ENCODE measurements at places on chromosomes 5 and 9.

DNA sequence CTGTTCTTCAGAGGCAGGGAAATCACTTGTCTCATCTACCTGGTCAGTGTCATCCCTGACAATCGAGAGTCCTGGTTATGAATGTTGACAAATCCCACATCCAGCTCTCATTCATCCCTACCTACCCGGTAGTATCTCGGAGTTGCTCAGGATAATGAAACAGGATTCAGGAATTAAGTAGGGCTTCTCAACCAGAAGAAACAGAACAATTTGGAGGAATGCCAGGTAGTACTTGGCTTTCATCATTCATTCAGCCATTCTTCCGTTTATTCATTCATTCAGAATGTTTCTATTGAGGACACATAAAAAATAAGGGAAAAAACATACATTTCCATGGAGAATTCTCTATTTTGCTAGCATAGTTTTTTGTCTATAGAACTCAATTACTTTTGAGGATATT, 195.0 kb downstream of the ARHGEF28 start:
- no peak for DNase-seq

- DNase-seq, result no peak
Measured at GRCh38 chr9:98341157-98342097, 86.0 kb upstream of the TBC1D2 start.

- DNase-seq, result no peak
Measured at GRCh38 chr9:69376651-69377050, 51.6 kb downstream of the ENTREP1 start.

DNA sequence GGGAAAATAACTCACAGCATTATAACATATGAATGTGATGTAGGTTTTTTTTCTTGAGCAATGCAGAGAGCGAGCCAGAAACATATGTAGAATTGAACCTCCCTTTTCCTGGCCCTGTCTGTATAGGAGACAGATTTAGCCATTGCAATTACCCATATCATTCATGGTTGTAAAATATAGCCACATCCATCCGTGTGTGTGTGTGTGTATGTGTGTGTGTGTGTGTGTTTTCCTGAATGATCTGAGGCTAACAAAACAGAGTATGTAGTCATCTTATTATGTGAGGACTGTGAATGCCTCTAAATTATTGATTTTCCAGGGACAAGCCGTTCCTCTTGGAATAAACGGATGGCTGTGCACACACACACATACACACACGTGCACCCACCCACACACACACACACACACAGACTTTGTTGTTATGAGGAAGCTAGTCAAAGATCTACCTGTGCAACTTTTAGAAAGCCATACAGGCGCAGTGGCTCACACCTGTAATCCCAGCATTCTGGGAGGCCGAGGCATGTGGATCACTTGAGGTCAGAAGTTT, 11.7 kb upstream of the DENND1A start:
- no peak for DNase-seq

- no peak for DNase-seq
Measured at GRCh38 chr5:142254431-142254830, 70.4 kb downstream of the SPRY4 start.

DNA sequence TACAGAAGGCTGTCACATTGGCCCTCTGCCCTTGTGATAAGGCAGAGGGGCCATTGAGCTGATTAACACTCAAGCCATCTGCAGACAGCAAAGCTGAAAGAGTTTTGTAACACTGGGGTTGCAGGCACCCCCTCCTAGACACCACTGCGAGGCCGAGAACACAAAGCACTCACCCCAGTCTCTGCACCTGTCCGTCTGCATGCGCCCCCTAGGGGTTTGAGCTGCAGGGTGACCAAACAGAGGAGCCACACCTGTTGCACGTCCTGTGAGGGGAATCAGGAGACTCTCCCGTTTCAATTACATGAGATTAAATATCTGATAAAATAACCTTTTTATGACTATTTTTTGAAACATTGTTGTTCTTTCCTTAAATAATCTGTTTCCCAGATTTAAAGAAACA, 1180.4 kb downstream of the CDH9 start:
- no peak for DNase-seq

- DNase-seq, result no peak
Measured at GRCh38 chr9:13941714-13942113, 372.2 kb downstream of the NFIB start.

DNA sequence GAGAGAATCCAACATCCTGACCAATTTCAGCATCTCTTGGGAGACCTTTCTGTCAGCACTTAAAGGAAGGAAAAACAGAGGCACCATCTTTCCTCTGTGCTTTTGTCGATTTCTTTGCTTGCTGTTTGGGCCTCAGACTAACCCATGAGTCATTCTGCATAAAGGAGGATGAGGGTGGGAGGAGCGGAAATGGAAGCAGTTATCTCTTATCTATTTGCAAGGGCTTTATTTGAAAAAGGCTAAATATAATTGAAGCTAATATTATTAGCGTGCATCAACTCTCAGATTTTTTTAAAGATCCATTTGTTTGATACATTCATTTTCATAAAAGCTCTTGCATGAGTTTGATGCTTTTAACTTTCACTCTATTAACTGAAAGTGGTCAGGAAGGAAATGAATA, 72.9 kb downstream of the ZNF622 start:
- no peak for DNase-seq

GRCh38 chr9:96430377-96430776, 12.2 kb upstream of the ZNF367 start:
- no peak for DNase-seq

GRCh38 chr5:76617675-76618074, 5.5 kb downstream of the F2RL2 start:
- no peak for DNase-seq

- DNase-seq, result no peak
Measured at GRCh38 chr5:32017692-32018367, 156.3 kb downstream of the GOLPH3 start.

GRCh38 chr9:95077053-95077765, 240.3 kb downstream of the FANCC start:
- DNase-seq, result no peak

DNA sequence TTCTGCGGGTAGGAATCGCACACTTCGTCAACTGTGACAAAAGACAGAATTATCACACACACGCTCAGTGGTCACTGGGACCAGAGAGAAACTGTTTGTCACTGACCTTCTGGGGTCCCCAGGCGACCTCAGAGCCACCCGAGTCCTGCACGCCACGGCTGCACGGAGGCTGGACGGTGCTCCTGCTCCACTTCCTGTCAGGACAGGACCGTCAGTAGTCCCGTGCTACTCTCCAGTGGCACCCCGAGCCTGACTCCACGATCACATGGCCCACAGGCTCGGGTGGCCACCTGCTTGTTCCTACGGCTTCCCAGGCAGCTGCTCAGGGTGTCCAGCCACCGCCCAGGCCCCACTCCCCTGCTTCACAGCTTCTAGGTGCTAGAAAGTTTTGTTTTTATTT, 17.9 kb downstream of the MRNIP start:
- no peak for DNase-seq

DNA sequence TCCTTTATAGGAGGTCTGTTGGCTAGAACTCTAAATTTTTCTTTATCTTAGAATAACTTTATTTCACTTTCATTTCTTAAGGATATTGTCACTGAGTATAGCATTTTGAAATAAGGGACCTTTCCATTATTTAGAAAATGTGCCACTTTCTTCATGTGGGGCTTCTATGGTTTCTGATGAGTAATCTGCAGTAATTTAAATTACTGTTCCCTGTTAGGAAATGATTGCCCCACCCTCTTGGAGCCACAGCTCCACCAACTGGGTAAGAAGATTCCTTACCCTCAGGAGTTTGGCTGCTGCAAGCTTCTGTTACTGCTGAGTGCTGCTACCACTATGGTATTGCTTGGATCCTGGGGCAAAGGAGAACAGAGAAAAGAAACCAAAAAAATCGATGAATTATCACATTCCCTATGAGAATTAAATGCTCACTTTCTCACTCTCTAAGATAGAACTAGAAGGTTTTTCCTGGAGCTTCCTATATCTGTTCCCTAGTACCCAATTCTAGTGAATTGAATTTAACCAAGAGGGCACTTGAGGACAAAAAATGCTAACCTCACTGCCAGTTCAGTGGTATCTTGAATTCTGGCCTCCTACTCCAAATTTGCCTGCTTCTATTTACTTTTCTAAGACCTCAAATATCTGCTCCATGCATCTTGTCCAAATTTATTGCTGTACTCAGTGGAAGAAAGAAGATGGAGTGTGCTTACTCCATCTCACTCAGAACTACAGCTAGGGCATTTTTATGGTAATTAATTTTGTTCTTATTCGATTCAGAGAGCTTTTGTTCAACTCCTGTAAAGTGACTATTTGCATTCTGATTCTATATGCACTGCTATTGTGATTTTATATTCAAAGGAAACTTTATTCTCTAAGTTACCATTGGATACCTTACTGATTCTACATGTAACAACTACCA, 2111.3 kb downstream of the MAT2B start:
- no peak for DNase-seq

DNA sequence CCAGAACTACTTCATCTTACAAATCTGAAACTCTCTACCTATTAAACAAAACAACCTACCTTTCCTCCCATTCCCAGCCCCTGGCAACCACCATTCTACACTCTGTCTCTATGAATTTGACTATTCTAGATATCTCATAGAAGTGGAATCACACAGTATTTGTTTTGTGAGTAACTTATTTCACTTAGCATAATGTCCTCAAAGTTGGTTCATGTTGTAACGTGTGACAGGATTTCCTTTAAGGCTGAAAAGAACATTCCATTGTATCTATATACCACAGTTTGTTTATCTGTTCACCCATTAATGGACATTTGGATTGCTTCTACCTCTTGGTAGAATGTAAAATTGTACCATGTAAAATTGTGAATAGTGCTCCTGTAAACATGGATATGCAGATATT, 70.1 kb upstream of the NXNL2 start:
- DNase-seq, result no peak

DNA sequence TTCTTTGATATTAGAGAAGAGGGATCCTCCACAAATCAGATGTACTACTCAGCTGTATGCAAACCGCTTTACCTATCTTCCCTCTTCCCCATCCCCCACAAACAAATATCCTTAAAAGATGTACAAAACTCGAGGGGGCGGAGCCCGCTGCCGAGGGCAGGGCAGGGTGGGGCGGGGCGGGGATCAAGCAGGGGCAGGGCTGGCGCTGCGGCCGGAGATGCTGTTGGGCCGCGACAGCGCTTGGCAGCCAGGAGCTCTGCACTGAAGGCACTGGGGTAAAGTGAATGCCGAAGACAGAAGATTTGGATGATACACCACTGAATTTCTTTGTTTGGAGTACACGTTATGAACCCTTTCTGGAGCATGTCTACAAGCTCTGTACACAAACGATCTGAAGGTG, 474.8 kb downstream of the CDH10 start:
- DNase-seq, result no peak

All from NCI-H1105 treated with DMSO at 0.1 percent for 48 hours (cell line).